Posterior vena cava (tissue), 2 donors: ENCODE measurements at places on chromosomes 2 and 18.

DNA sequence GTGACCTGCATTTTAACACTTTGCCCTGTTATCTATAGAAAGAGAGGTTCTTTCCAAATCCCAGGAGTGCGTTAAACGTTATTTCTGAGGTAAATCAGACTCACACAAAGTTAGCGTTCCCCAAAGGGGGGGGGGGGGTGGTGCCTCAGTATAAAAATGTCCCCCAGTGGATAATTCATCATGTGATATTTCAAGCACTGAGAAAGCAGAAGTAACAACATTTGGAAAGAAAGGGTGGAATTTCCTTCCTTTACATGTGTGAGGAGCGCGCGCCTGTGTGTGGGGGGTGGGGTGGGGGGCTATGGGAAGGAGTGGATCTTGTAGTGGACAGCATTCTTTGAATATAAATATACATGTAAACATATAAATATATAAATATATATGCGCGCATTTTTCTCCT is 630.9 kb downstream of the NYAP2 start:
- no peak for DNase-seq

GRCh38 chr2:117771969-117772630 is 42.4 kb upstream of the DDX18 start:
- DNase-seq: no peak

- DNase-seq: peak; percentile 73
These were observed 124.7 kb upstream of the PPP1CB start for GRCh38 chr2:28626891-28627421.

GRCh38 chr2:8456151-8457091 is 225.4 kb upstream of the ID2 start:
- no peak for DNase-seq

DNA sequence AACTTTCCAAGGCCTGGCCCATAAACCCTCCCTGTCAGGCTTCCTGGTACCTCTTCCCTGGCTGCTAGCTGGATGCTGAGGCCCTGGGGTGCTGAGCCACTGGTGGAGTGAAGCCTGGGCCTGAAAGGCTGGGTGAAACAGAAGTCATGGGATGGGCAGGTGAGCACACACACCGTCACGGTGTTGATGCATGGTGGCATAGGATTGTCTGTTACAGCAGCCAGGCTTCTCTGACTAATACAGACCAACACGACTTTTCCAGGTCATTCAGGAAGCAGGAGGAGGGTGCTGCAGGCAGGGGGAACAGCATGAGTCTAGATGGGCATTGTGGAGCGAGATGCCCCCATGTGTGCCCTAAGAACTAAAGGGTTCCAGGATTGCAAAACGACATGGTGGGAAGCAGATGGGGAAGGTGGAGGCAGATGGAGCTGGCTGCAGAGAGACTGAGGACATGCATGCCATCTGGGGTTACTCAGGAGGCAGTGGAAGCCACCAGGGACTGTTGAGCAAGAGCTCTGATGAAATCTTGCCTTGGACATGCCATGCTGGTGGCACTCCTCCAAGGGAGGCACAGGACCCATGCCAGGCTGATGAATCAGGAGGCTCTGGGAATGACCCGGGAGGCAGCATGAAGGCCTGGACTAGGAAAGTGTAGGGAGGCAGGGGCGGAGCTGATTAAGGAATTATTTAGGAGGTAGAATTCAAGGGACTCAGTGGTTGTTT is 480.9 kb downstream of the TSN start:
- DNase-seq: no peak

- no peak for DNase-seq
These were observed 32.5 kb downstream of the AMER3 start for GRCh38 chr2:130787841-130788240.

GRCh38 chr2:228048838-228049490 is 132.5 kb downstream of the SPHKAP start:
- DNase-seq: no peak

DNA sequence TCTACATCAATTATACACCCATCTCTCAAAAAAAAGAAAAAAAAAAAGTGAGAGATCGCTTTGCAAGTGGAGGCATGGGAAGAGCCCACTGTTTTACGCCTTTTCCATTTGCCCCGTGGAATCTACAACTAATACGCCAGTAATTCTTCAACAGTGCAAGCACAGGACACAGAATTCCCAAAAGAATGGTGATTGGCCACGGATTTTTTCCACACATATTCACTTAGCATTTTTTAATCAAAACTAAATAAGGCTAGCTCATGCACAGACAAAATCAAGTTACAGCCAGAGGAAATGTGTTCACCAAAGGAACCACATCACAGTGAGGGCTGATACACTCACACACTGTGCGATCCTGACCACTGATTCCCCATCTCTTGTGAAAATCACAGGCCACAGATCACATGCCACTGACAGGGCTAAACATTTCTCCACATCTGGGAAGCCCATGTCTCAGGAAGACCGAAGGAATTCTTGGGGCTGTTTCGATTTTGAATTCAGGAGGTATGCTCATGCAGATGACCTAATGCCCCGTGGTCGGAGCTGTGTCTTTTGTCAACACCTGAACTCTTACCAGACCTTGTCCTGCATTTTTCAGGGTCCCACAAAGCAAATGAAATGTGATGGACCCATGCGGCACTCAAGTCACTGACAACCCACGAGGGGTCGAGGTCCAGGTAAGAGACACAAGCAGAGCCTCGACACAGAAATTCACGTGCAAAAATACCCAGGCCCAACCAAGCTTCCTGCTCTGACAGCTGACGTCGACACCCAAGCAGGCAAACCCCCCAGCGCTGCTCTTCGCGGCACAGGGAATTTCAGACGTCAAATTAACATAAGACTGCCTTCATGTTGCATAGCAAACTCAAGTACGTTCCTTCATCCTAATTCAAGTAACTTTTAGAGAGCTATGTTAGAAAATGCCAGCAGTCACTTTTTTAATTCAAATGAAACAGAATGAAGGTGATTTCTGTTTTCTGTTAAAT is 69.6 kb downstream of the ZNF516 start:
- DNase-seq: no peak
